ENCODE measurements at places on chromosomes 3 and 15.

GRCh38 chr3:54817628-54818027, 110.2 kb downstream of the LRTM1 start:
- no peak for DNase-seq

GRCh38 chr3:55782351-55782750, 295.2 kb upstream of the WNT5A start:
- DNase-seq, result no peak

GRCh38 chr15:60374628-60375081, 23.1 kb downstream of the ANXA2 start:
- no peak for DNase-seq

GRCh38 chr3:128629936-128630335, 20.7 kb downstream of the RPN1 start:
- no peak for DNase-seq

GRCh38 chr15:59438625-59439290, 772 bp downstream of the FAM81A start:
- no peak for DNase-seq

DNA sequence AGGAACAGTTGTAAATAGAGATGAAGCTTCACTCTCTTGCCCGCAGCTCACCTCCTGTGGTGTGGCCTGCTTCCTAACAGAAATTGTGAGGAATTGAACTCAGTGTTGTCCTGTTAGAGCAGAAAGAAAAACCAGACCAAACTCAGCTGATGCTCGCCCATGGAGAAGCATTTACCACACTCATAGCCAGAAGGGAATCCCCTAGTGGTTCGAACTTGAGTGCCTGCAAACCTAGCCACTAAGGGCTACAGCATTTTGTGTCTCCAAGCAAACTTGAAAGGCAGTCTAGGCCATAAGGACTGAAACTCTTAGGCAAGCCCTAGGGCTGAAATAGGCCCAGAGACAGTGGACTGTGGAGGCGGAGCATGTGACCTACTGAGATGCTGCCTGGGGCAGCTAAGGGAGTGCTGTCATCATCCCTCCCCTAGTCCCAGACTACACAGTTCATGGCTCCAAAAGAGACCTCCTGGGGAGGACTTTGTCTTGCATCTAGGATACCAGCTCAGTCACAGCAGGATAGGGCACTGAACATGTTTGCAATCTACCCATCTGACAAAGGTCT, 44.5 kb upstream of the MCTP2 start:
- no peak for DNase-seq

- DNase-seq, result no peak
These were observed 26.0 kb downstream of the PPCDC start for GRCh38 chr15:75049392-75049791.

All from stimulated activated CD8-positive, alpha-beta memory T cell treated with anti-CD3 and anti-CD28 coated beads, Interleukin-7, amount 100 ng/mL, for 48 hours (primary cell).